Neural crest cell (in vitro differentiated cells): ENCODE measurements at places on chromosomes 16 and 17. TPM values are rescaled to one million over a fixed set of nuclear protein-coding genes. Genes with fewer than 3 reads are reported as not detected.

Gene KRTAP4-6
- total RNA-seq, result not detected in 2 replicates

Gene PIK3R5
- total RNA-seq, result 0.52 and 1.4 TPM in 2 replicates

DNA sequence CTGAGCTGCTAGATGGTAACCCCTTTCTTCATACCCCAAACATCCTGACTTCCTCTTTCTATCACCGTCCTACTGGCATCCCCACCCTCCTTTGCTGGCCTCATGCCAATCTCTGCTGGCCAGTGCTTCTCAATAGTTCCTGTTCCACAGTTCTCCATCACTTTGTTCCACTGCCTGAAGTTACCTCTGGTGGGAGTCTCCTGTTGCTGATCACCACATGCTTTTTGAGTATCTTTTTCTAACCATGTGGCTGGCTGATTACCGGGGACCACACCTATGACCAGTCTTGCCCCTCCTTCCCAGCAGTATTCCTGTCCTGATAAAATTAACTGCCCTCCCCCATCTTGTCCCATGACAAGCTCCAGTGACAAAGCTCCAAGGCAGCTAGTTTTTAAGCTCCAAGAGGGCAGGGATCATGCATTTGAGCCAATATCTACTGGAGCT is 380.4 kb upstream of the CCL2 start:
- DNase-seq, result no peak

DNA sequence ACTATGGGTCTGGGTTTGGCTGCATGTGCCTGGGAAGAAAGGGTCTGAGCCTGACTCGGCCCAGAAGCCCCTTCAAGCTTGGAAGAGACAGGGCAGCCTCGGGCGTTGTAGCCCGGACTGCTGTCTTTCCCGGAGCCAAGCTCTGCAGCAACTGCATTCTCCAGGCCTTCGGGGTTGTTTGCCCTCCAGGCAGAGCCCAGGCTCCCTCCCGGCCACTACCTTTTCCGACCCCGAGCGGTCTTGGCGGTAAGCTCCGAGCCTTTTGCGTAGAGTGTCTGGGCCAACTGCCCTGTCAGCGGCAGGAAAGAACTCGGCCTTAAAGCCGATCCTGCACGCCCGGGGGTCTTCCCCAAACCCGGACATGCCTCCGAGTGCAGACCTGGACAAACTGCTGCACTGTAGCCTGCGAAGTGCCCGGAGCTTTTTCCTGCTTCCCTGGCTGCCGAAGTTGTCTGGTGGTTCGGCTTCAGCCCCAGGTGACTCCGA is 1.3 kb downstream of the LHX1 start:
- DNase-seq, result no peak

Gene TEX19
- total RNA-seq, result 0.20 and 0.23 TPM in 2 replicates

Gene FASN
- total RNA-seq, result 816 and 839 TPM in 2 replicates

DNA sequence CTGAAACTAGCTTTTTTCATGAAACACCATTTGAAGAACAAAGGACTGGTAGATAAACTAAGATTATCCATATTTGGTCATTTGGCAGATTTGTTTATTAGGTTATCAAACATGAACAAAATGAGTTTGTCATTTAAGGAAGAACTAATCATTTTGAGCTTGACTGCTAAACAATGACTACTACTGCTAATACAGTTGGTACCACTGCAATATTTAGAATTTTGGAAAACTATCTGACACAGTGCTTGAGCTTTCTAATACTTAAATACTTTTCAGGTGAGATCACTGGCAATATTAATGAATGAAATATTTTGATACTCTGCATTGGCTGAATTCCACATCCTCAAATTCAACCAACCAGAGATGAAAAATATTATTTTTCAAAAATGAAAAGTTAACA is 47.2 kb downstream of the MED13 start:
- no peak for DNase-seq

- DNase-seq, result no peak
These were observed 2.9 kb downstream of the ACSF2 start for GRCh38 chr17:50428831-50429424.

Gene RGS9
- total RNA-seq, result 2.5 and 2.8 TPM in 2 replicates

- peak; percentile 80 for DNase-seq
These were observed at the start of gene BBS2 for GRCh38 chr16:56519459-56520250. TSS of gene BBS2 (minus strand) at chr16:56520024. CDS start at chr16:56519862, 162 bp downstream.

Gene OR3A3
- total RNA-seq, result not detected in 2 replicates

- DNase-seq, result no peak
These were observed 471 bp downstream of the PARD6A start for GRCh38 chr16:67661101-67661761.

DNA sequence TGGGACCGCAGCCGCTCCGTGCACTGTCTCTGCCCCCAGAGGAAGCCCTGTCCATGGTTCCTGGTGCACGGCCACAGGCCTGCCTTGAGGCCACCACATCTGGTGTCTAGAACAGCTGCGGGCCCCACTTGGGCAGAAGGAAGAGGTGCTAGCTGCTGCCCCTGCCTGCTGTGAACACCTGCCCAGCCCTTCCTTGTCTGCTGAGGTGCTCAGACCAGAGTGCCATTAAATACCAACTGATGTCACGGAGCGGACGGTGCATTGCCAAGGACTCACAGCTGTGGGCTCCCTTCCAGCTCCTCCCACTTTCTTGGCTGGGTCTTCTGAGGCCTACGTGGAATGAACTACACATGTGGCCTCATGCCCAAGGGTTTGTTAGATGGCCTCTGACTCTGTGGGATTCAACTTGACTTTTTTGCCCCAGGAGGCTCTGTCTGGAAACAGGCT is 146.1 kb downstream of the RAB11FIP4 start:
- DNase-seq, result no peak

GRCh38 chr17:68605914-68606313 is 4.7 kb upstream of the FAM20A start:
- DNase-seq, result no peak

GRCh38 chr17:61720016-61720795 is 129.2 kb upstream of the NACA2 start:
- no peak for DNase-seq

GRCh38 chr16:54422159-54422558 is 135.6 kb upstream of the IRX3 start:
- no peak for DNase-seq

GRCh38 chr16:60077861-60078260 is 1343.7 kb upstream of the GOT2 start:
- no peak for DNase-seq

Gene ERN2
- total RNA-seq, result 0.59 TPM in 1 of 2 replicates, not detected in the other

GRCh38 chr17:74822335-74822938 is 37.2 kb downstream of the GRIN2C start:
- DNase-seq, result no peak

DNA sequence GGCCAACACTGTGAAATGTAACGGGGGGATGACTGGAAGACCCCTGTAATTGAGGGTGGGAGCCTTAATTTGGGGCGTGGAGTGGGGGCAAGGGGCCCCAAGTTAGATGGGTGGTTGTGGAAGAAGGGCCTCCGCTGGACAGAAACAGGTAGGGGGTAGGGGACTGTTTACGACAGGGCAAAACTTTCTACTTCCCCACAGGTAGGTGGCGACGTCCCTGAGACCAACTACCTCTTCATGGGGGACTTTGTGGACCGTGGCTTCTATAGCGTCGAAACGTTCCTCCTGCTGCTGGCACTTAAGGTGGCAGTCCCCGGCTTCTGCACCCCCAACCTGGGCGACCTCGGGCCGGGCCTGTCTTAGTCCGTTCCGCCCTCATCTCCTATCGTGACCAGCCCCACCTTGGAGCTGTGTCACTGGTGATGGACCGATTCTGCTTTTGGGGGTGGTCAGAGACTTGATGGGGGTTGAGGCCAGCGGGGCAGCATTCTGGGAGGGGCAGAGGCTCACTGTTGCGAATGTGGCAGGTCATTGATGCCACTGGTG is 6.8 kb downstream of the PPP4C start:
- DNase-seq, result no peak
